HFFc6 (cell line): ENCODE measurements at places on chromosomes 1 and 21. TPM values are rescaled to one million over a fixed set of nuclear protein-coding genes. Genes with fewer than 3 reads are reported as not detected.
A peak's percentile ranks its signal among the peaks of the same experiment; 100 is the strongest.

The FAM110D gene
- not detected in 3 replicates for total RNA-seq

The FAM72D gene
- total RNA-seq: 2.0 to 2.6 TPM (median 2.1 TPM) in 3 replicates

The SPRR2B gene
- total RNA-seq: not detected in 3 replicates

The RUNX1 gene
- total RNA-seq: 60.2 to 83.1 TPM (median 77.5 TPM) in 3 replicates

The DMBX1 gene
- total RNA-seq: not detected in 2 replicates

The FGR gene
- total RNA-seq: not detected in 2 replicates

The FCRL1 gene
- total RNA-seq: not detected in 3 replicates

The ERRFI1 gene
- total RNA-seq: 19.6 to 28.4 TPM (median 23.6 TPM) in 3 replicates

The KRTAP12-2 gene
- not detected in 2 replicates for total RNA-seq

The MYBPH gene
- total RNA-seq: not detected in 3 replicates

The PROK1 gene
- total RNA-seq: not detected in 3 replicates

The HSD11B1 gene
- total RNA-seq: not detected in 3 replicates

The SFN gene
- 0.24 to 0.72 TPM (median 0.28 TPM) in 3 replicates for total RNA-seq

The GNG5 gene
- total RNA-seq: 135 and 144 TPM in 2 replicates

- H3K27me3 ChIP-seq: no peaks in the 10 kb centered on the region
- no peak overlapping the region for H3K27ac ChIP-seq
- H3K4me1 ChIP-seq: no peaks in the 10 kb centered on the region
- DNase-seq: no peak
These were observed 5.7 kb downstream of the SLC19A1 start for GRCh38 chr21:45536301-45537081.

GRCh38 chr1:221834698-221835513, 93.0 kb upstream of the DUSP10 start:
- H3K4me3 ChIP-seq: no peak overlapping the region
- peaks cover 9% of the 10 kb centered on the region; the same call in 1 of the 2 replicates for H3K36me3 ChIP-seq
- peaks cover 57% of the 10 kb centered on the region for H3K4me1 ChIP-seq
- H3K27me3 ChIP-seq: no peaks in the 10 kb centered on the region; the same call in 1 of the 2 replicates

DNA sequence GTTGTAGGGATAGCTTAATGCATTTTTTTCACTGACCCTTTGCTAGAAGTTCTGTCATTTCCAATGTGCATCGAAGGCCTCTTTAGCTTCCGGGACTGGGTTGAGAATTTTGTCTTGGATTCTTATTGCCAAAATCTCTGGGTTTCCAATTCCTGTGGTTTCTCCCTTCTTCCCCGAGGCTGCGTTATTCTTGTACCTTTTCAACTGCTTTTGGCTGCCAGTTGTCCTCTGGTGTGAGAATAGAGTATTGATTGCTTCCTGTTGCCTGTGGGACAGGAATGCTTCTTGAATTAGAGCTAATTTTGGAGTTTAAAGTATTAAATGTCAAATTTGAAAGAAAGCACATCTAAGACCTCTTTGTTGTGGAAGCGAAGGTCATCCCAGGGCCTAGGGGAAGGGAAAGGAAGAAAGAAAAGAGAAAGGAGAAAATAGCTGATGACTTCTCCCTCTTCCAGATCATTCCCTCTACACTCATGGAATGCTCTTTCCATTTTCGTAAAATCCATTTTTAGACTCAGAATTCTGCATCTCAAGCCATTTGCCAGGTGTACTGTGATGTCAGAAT, 21.1 kb downstream of the HUNK start:
- DNase-seq: no peak
- no peaks in the 10 kb centered on the region for H3K36me3 ChIP-seq
- H3K4me1 ChIP-seq: no peaks in the 10 kb centered on the region
- peaks cover 3% of the 10 kb centered on the region for H3K27me3 ChIP-seq
- no peak overlapping the region for H3K4me3 ChIP-seq

GRCh38 chr1:7690076-7690475, 81.0 kb upstream of the VAMP3 start:
- H3K4me3 ChIP-seq: no peak overlapping the region
- H3K27ac ChIP-seq: no peak overlapping the region
- peaks cover 45% of the 10 kb centered on the region for H3K27me3 ChIP-seq
- H3K36me3 ChIP-seq: no peaks in the 10 kb centered on the region
- DNase-seq: no peak

DNA sequence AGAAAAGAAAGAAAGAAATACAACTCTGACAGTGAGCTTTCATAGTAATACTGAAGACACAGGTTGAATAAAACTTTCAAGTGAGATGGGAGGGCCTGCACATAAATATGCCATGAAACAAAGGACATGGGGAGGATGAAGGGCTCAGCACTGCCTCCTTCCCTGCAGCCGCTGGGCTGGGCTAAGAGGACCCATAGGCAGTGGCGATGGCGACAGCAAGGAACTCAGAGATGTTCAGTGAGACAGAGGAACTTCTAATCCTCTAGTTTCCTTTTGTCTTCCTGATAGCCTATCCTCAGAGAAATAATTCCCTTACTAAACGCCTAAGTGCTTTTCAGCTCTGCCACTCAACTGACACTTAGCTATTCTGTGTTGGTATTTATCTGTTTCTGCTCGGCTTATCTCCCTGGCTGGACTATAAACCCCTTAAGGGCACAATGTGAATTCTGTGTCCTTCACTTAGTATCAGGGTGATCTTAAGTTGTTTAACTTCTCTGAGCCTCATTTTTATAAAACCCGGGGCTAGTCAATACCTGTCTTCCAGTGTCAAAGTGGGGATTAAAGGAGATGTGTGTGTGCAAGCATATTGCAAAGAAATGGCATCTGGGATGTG, 24.4 kb upstream of the IER5 start:
- H3K36me3 ChIP-seq: peaks cover 16% of the 10 kb centered on the region
- no peak overlapping the region for H3K27ac ChIP-seq
- H3K4me3 ChIP-seq: no peak overlapping the region

DNA sequence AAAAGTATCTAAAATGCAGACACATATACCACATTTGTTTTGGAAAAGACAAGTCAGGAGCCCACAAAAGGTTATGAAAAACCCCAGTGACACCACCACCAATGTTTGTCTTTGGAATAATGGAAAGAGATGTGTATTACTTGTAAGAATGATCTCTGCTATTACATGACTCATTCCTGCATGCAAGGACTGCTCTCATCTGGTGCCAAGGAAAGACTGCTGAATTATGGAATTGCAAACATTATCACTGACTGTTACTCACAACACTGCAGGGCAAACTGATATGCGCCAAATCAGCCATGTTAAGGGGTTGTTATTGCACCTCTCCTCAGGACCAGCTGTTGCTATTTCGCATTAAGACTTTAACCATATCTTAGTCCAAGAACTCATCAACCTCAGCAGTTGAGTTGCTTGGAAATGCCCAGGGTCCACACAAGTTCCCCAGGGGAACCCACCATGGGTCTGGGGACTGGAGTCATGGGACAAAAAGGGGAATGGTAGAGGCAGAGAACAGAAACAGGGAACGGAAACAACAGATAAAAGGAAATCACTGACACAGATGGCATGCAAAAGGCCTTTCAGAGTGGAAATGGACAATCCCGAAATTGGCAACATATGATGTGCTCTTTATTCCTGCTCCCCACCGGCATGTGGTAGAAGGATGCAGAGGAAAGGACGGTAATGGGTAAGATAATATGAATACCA, 34.4 kb downstream of the CAPZB start:
- H3K27ac ChIP-seq: peak overlapping the region; percentile 96
- peaks cover 7% of the 10 kb centered on the region; the same call in 1 of the 2 replicates for H3K36me3 ChIP-seq
- peaks cover 98% of the 10 kb centered on the region for H3K4me1 ChIP-seq
- DNase-seq: peak; percentile 95
- peak overlapping the region; percentile 73 for H3K4me3 ChIP-seq

GRCh38 chr1:211643324-211644212, 31.9 kb downstream of the NEK2 start:
- H3K4me1 ChIP-seq: peaks cover 27% of the 10 kb centered on the region
- no peak overlapping the region for H3K27ac ChIP-seq
- H3K27me3 ChIP-seq: peaks cover 4% of the 10 kb centered on the region; the same call in 1 of the 2 replicates

- H3K36me3 ChIP-seq: peaks cover 15% of the 10 kb centered on the region; the same call in 1 of the 2 replicates
- H3K4me1 ChIP-seq: no peaks in the 10 kb centered on the region
- DNase-seq: no peak
- no peak within 1 kb of the TSS for H3K4me3 ChIP-seq
- H3K27me3 ChIP-seq: peaks cover 3% of the 10 kb centered on the region
- H3K27ac ChIP-seq: no peak within 1 kb of the TSS
These were observed at the start of gene KRTAP10-9 for GRCh38 chr21:44626673-44627143. Gene KRTAP10-9, plus strand, starts transcription at chr21:44627093. Its CDS starts 79 bp downstream, at chr21:44627172.

GRCh38 chr1:33342041-33342723, 21.3 kb upstream of the A3GALT2 start:
- H3K4me3 ChIP-seq: peak overlapping the region; percentile 93
- no peaks in the 10 kb centered on the region; the same call in none of the 2 replicates for H3K27me3 ChIP-seq
- peak overlapping the region; percentile 96 for H3K27ac ChIP-seq
- H3K4me1 ChIP-seq: peaks cover 100% of the 10 kb centered on the region
- H3K36me3 ChIP-seq: peaks cover 52% of the 10 kb centered on the region

- no peaks in the 10 kb centered on the region for H3K4me1 ChIP-seq
- H3K27me3 ChIP-seq: 0 out of 2 replicates have a peak, but pooled peaks cover 2% of the 10 kb centered on the region
- no peak overlapping the region for H3K4me3 ChIP-seq
These were observed 165.1 kb downstream of the DAB1 start for GRCh38 chr1:57258557-57259325.

DNA sequence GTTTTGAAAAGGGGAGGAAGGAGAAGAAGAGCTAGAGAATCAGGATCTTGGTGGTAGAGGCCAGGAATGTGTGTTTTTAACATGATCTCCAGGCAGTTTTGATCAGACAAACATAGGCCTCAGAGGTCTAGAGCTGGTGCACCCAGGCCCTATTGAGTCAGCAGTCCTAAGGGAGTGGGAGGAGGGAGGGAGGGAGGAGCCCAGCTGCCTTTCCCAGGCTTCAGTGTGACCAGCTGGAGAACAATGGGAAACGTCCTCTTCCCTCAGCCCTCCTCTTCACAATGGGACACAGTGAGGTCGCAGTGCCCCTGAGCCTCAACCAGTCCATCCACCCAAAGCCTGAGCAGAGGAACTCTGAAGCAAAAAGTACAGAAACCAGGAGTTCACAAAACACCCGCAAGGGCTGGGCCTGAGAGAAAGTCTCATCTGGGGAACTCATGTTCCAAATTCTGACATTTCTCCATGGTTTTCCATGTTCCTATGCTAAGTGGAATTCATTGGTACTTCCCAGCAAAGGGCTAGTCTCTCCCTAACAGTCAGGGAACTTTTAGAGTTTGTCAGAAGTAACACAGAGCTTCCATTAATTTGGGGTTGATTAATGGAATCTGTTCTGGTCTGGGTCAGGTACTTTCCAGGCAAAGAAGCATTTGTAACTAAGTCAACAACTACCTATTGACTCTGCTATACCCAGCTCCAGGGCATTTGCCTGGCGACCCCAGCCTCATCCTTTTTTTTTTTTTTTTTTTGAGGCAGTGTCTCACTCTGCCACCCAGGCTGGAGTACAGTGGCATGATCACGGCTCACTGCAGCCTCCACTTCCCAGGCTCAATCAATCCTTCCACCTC, 37.5 kb downstream of the ELAPOR1 start:
- H3K36me3 ChIP-seq: no peaks in the 10 kb centered on the region
- H3K27ac ChIP-seq: peak overlapping the region; percentile 72
- H3K4me1 ChIP-seq: peaks cover 29% of the 10 kb centered on the region
- 0 out of 2 replicates have a peak, but pooled peaks cover 2% of the 10 kb centered on the region for H3K27me3 ChIP-seq
